ENCODE measurements at places on chromosomes 7 and 10.

DNA sequence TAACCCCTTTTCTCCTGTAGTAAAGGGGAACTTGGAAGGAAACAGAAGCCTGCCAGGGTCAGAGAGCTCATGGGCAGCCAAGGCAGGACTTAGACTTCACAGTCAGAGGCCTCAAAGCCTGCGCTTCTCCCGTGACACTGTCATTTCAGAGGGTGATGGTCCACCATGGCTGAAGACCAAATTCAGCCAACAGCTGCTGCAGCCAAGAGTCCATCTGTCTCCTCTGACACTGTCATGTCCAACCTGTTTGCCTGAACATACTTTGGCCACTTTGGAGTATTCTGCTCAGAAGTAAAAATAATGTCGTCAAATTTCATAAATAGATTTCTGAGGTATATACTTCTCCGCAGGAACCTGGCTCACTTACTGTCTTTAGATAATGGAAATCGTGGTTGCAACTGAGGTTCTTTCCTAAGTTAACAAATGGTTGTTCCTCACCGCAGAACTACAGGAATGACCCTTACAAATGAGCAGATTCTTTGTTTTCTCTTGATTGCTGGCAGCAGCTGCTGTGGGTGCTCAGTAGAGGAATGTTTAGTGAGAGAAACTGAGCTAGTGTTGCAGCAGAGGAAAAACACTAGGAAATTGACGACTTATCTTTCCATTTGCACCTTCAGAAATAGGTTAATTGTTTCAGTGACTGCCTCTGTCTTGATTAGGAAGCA lies 626.5 kb downstream of the SDK1 start:
- peak; percentile 54 for DNase-seq

DNA sequence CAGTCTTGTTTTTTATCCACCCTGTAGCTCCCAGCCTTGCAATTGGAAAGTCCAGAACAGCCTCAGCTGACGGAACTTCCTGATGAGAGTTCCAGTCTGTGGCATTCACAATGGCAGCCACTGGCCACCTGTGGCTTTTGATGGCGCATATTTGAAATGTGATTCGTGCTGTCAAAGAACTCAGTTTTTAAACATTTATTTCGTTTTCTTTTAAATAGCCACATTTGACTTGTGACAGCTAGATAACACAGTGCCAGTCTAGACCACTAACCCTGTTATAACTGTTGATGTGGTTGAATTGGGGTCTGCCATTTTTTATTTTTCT lies 97.3 kb downstream of the INPP5A start:
- no peak for DNase-seq

GRCh38 chr10:642186-642890 lies 47.1 kb downstream of the DIP2C start:
- no peak for DNase-seq

DNA sequence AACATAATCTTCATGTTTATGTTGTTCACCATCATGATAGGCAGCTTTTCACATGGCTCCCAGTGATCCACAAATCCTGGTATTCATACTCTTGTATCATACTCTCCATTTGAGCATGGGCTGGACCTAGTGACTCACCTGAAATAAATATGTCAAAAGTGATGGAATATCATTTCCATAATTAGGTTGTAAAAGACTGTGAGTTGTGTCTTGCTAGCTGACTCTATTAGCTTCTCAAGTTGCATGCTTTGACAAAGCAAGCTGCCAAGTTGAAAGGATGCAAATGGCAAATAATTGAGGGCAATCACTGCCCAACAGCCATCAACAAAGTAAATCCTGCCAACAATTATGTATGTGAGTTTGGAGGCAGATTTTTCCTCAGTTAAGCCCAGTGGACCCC lies 300.4 kb downstream of the AHR start:
- DNase-seq = no peak

DNA sequence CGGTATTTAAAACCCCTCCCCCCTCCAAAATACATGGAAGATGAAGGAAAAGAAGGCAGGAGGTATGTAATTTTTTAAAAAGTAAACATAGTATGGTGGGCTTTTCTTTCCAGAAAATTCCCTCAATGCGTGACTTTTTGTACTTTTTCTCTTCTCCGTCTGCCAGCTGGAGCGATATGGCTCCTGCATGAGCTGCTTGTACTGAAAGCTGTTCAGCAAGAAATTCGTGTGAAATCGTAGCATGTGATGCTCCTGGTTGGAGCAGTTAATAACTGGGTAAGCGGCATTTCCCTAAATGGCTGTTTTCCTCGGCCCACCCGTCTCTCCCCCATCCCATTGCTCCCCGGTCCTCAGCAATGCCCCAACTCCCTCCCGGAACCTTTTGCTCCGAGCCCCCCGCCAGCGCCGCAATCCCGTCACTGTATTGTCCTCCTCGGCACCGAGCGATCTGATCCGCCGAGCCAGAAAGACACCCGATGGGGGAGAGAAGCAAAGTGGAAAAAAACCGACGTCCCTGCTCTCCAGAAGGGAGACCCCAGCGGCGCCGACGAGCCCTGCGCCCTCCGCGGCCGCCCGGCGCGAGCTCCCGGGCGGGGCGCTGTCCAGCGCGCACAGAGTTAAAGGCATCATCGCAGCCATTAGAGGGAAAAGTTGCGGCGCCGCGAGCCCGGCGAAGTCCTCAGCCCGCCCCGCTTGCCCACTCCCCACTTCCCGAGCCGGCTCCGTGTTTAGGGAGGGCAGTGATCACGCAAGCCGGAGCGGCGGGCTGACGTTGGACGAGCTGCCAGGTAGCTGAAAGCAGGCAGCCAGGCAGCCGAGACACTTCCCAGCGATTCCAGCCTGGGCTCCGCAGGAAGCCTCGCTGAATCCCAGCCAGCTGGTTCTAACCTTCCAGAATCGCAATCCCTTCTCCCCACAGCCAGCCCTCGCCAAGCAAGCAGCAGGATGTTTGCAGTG lies at the start of gene VSTM2A:
TSS of gene VSTM2A (plus strand) at position 707 of the 957 bp plus-strand sequence. CDS start 356 bp downstream, outside the sequence.
- DNase-seq = no peak

- DNase-seq = no peak
Measured at GRCh38 chr10:83432261-83433045, 706.9 kb upstream of the GHITM start.

- no peak for DNase-seq
Measured at GRCh38 chr7:12094365-12094921, 116.7 kb upstream of the TMEM106B start.

DNA sequence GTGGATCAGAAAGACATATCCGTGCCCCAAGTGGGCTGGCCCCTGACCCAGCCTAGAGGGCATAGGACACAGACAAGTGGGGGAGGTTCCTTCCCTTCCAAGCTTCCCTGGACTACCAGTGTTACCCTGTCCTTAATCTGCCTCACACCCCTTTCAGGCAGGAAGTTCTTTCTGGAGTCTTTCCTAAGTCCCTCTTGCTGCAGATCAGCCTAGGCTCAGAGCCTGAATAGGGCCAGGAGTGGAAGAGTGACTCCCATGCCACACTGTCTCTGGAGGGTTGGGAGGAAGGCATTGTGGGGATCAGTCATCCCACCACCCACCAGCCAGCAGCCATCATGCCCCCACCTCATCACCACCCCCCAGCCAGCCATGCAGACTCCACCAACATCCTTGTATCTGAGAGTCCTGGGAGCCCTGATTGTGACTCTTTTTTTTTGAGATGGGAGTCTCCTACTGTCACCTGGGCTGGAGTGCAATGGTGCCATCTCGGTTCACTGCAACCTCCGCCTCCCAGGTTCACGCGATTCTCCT lies 22.6 kb downstream of the POLL start:
- DNase-seq = no peak

GRCh38 chr10:21700474-21700873 lies 166.4 kb downstream of the MLLT10 start:
- DNase-seq = no peak

- DNase-seq = no peak
Measured at GRCh38 chr7:2131800-2132199, 100.9 kb downstream of the MAD1L1 start.

DNA sequence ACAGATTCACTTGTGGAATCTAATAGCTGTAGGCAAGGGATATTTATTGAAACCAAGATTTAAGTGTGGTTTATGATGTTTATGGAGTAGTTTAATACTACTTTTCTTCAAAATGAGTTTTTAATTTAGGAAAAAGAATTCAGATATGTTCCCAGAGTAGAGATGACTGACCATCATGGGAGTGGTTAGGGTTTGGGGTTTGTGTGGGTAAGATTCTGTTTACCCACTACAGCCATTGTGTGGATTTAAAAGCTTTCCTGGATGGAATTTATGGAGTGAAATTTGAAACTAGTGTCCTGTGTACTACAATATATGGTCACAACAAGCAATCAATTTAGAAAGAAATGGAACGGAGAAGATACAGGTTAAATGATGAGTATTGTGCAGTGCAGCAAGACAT lies 453.5 kb downstream of the AUTS2 start:
- DNase-seq = no peak

DNA sequence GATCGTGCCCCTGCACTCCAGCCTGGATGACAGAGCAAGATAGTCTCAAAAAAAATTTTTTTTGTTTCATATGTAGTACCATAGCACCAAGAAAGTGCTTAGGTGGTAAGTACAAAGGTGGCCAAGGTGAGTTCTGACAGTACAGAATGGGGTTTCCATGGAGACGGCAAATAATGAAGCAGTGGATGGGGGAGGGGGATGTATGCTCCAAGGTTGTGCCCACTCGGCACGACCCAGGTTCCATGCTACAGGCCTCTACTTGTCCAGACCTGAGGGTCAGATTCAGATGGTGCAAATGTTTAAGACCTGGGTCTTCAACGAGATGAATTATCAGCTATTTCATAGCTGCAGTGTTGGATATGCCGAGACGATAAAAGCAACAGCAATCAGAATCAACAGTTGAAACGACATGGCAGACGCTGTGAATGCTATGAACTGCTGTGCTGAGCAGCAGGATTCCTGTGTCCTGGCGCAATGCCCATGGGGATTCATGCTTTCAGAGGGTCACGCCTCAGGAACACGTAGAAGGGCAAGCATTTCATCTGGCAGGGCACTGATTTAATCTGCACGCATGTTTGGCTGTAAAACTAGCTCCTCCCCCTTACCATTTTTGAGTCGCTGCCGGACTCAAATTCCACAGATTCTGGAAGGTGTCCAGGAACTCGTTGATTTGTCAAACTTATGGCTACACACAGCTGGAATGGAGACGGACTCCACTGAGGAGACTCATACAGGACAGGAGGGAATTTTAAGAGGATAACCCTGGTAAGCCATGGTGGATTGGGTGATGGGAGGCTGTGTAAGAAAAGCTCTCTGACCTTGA lies 256.5 kb downstream of the FRMD4A start:
- DNase-seq = no peak

GRCh38 chr7:23234569-23235296 lies 11.8 kb upstream of the GPNMB start:
- DNase-seq = no peak

GRCh38 chr10:122286867-122287266 lies 15.8 kb downstream of the BTBD16 start:
- peak; percentile 93 for DNase-seq

GRCh38 chr10:97338041-97338440 lies 3.5 kb upstream of the FRAT2 start:
- no peak for DNase-seq

DNA sequence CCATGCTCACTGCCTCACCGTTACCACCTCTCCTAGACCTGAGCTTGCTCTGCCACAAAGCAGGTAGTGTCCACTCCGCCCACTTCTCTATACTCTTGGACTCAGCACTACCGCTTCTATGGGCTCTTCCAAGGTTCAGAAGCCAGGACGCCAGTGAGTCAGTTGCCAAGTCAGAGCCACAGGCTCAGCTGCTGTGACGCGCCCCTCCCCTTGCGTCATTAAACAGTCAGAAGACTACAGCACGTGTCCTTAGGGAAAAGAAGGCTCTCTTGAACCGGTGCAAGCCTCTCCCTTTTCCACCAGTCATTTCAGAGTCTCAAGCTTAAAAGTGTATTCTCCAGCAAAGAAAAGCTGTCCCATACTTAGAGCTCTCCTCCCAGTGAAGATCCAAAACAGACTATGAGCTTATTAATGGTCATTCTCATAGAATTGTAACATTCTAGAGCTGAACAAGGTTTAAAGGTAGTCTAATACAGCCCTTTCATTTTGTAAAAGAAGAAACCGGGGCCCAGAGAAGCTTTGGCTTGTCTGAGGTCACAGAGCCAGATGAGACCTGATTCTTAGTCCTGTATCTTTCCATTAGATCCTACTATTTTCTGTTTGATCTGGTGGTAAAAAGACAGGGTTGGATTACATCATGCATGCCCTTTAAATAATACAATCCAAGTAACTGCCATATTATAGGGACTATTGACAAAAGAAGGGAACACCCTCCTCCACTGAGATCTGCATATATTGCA lies 40.9 kb upstream of the MET start:
- DNase-seq = no peak

DNA sequence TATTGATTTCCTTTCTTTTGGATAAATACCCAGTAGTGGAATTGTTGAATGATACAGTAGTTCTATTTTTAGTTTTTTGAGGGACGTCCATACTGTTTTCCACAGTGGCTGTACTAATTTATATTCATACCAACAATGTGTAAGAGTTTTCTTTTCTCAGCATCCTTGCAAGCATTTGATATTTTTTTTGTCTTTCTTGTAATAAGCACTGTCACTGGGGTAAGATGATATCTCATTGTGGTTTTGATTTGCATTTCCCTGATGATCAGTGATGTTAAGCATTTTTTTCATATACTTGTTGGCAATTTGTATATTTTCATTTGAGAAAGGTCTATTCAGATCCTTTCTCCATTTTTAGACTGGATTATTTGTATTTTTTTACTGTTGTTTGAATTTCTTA lies 308.7 kb downstream of the PTEN start:
- no peak for DNase-seq

DNA sequence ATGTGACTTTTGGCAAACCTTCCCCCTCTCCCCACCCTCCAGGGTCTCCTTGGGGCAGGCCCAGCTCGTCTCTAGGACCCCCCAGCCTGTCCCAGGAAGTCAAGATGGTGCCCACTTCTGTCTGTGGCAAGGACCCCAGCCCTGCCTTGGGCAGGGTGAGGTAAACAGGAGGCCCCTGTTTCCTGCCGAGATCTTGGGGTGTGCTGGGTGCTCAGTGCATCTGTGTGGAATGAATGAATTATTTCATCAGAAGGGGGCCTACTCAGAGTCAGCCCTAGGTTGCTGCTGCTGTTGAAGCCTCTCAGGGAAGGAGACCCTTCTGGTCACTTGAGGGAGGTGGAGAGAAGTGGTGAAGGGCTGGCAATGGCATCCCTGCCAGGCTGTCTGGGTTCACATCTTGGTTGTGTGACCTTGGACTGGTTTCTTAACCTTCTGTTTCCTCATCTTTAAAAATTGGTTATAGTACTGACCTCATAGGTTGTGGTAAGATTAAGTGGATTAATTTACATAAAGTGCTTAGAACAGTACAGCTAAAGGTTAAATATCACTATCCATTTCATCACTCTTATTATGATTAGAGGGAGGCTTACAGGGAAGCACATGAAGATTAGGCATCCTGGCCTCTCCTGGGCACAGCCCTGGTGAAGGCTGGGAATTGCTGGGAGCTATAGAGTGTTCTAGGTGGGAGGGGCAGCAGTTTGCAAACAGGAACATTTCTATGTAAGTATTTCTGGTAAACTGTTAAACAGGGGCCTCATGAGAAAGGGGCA lies 67.7 kb downstream of the ZMIZ1 start:
- no peak for DNase-seq

GRCh38 chr10:35492386-35493195 lies 112.5 kb upstream of the GJD4 start:
- DNase-seq = no peak

- DNase-seq = no peak
Measured at GRCh38 chr7:40542982-40543741, 408.4 kb downstream of the SUGCT start.
